ENCODE measurements at places on chromosomes 11 and 22.

GRCh38 chr11:113242767-113243397 is 71.5 kb upstream of the TTC12 start:
- DNase-seq: no peak

GRCh38 chr11:94315664-94316063 is 11.3 kb downstream of the IZUMO1R start:
- DNase-seq: no peak

GRCh38 chr11:118679483-118679882 is at the start of gene TREH:
TSS of gene TREH (minus strand) at chr11:118679650. CDS start at chr11:118679627, 23 bp downstream.
- DNase-seq: no peak

DNA sequence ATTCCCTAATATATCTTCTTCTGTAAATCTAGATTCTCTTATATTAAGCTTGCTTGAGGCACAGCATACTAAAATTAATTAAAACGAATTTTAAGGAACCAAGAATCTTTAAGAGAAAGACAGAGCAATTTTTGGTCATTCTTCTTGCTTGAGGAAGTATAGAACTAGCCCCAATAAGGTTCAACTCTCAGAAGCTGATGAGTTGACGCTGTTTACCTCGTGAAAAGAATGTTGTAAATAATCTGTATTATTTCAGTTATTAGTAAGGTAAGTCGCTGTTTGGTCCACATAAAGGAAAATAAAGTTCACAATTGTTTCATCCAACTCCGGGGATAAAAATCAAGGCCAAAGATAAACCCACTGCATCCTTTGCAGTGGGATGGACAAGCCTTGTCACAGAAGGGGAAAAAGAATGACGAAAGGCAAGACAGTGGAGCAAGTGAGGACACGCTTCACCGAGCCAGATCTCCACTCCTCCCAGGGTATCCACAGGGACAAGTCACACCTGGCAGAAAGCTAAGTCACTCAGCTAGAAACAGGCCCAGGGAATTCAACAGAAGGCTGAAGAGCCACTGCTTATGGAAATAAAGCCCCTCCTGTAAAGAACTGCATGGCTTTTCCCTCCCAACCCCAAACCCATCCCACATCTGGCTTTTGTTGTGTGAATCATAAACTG is 752 bp downstream of the POU2AF1 start:
- no peak for DNase-seq

DNA sequence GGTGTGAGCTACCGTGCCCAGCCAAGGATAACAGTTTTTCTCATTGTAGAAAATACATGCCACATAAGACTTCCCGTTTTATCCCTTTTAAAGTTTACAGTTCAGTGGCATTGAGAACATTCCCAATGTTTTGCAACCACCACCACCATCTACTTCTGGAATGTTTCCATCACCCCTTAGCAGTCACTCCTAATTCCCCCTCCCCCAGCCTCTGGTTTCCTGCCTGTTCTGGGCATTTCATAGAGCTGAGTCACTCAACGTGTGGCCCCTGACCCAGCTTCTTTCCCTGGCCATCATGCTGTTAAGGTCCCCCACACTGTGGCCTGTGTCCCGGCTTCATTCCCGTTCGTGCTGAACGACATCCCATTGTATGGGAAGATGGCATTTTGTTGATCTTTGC is 30.7 kb downstream of the FGF4 start:
- no peak for DNase-seq

- no peak for DNase-seq
These were observed 35.3 kb upstream of the TBCEL start for GRCh38 chr11:120988603-120989002.

Data from stimulated activated CD4-positive, alpha-beta T cell treated with anti-CD3 and anti-CD28 coated beads, Interleukin-15, amount 100 ng/mL, for 48 hours (primary cell).